ENCODE measurements at places on chromosomes 6 and 20.

- no peak for DNase-seq
Observed at GRCh38 chr6:70700922-70701876, 33.5 kb downstream of the SMAP1 start.

- DNase-seq, result no peak
Observed at GRCh38 chr6:18820725-18821124, 433.6 kb downstream of the RNF144B start.

GRCh38 chr20:20233041-20233514, 134.8 kb upstream of the INSM1 start:
- DNase-seq, result no peak

- DNase-seq, result no peak
Observed at GRCh38 chr6:57048577-57048976, 2.1 kb downstream of the KIAA1586 start.

GRCh38 chr20:59748619-59749191, 144.4 kb downstream of the PHACTR3 start:
- DNase-seq, result no peak

- DNase-seq, result no peak
Observed at GRCh38 chr6:105363100-105363754, 39.7 kb downstream of the PREP start.

GRCh38 chr6:151440930-151441329, 11.0 kb downstream of the RMND1 start:
- no peak for DNase-seq

- no peak for DNase-seq
Observed at GRCh38 chr6:155120034-155120433, 124.9 kb downstream of the TIAM2 start.

GRCh38 chr6:131070061-131070460, 7.0 kb upstream of the EPB41L2 start:
- no peak for DNase-seq

DNA sequence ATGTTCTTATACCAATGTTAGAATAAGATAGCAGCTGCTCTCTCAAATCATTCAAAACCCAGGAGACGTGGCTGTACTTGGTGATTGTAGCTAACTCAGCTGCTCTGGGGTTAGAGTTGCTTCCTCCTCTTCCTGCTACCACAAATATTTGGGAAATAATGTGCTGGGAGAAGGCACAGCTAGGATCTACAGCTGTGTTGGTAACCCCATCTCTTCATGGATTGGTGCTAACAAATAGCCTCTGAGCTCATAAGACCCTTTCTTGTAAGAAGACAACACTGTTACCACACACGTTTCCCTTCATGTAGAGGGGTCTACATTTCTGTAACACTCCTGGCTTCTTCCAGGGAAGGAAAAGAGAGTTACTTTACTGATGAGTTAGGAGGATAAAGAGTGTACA, 911.0 kb upstream of the CITED2 start:
- DNase-seq, result no peak

DNA sequence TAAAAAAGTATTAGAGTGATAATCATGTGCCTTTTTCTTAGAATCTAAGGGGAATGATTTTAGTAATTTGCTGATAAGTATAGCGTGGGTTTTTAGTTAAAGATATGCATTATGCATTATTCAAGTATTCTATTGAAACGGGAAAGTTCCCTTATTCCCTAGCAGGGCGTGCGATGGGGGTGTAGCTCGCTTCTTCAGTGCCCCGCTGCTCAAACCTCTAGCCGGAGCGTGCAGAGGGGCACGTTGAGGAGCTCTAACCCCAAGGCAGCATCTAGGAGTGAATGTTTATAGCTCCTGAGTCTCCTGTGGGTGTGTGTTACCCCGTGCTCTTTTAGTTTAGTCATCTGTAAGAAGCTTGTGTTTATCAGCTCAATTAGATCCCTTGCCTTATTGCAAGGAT, 1339.5 kb upstream of the MAP3K7 start:
- no peak for DNase-seq

DNA sequence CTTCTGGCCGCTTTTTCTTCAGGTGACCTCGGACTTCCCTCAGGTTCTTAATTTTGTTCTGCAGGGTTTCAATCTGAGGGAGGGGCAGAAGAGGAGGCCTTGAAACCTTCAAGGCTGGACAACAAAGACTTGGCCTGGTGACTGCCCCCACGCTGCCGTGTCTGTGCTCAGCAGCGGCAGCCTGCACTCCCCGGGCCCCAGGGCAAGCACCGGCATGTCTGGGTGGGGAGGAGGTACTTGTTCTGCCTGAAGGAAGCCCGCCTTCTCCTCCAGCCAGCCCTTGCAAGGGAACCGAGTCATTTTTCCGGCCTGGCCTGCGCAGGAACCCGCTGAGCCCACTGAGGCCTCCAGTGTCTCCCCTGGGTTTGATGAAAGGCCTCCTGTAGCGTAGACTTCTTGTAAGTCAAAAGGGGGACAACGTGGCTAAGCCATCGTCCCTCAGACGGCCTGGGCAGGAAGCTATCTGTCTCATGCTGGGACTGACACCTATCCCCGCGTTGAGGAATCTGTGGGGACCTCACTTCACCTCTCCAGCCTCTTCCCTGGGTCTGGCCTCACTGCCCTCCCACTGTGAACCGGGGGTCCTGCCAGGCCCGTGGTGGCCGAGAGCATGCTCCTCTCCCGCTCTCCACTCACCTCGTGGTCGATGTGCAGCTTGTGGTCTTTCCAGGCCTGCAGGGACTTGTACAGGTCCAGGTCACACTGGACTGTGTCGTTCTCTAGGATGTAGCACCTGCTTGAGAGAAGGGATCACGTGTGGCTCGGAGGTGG, 119.9 kb downstream of the SULF2 start:
- no peak for DNase-seq

- no peak for DNase-seq
Observed at GRCh38 chr6:168683621-168684020, 242.6 kb downstream of the SMOC2 start.

DNA sequence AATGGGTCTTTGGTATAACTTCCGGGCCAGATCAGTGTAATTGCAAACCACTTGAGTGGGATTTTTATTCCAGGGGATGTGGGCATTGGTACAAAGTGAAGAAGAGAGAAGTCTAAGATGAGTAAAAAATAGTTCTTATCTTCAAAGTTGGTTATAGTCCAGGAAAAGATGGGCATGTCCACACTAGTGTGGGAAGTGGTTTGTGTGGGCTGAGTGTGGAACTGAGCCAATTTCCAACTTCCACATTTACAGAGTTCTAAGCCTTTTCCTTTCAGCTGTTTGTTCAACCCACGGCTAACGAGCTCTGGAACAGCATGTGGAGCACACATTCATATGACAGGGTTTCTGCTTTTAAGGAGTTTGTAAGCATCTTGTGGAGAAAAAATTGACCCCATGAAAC, 72.3 kb upstream of the IFNGR1 start:
- no peak for DNase-seq

DNA sequence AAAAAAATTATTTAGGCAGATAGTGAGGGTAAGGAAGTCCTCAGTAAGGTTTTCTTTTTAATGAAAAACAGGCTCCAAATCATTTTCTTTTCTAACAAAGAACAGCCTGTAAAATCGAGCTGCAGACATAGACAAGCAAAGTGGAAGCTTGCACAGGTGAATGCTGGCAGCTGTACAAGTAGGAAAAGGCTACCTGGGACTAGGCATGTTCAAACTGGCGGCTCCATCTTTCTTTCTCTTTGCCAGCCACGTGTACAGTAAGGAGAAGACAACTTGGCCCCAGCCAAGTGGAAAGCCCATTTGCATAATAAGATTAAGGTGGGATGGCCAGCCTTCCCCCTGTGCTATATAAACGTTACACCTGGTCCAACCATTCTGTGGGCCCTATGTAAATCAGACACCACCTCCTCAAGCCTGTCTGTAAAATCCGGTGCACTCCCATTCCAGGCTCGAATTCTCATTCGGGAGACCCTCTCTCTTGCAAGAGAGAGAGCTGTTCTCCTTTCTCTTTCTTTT, 27.0 kb upstream of the SLC2A12 start:
- no peak for DNase-seq

DNA sequence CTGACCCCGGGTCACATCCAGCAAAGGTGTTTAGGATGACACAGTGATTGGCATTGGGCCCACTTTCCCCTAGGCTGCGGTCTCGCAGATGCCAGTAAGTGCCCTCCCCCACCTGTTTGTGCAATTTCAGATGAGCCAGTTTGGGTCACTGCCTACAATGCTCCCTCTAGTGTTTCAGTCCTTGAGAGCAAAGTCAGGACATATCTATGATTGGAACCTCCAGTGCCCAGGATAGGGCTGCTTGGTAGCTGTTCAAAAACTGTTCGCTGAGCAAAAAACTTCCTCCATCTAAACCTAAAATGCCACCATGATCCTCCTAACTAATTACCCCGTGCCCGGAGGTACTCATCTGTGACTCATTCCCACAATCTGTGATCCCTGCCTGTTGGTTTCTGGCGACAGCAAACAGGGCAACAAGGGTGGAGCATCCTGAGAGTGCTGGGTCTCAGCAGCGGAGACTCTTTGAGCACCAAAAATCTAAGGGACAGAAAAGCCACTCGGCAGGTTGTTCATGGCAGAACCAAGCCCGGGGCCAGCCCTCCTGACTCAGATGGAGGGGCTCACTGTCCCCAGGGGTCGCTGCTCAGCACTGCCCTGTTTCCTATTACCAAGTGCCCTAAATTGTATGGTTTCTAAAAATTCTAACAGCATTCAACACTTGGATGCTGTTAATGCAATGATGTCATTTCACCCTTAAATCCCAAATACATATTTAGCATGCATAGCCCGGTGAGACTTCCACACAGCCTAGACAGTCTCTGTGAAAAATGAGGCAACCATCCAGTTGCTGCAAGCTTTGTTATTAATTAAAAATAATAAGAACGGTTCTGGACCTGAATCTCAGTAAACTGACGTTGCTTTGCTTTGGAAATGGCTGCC, 5.0 kb downstream of the VSX1 start:
- no peak for DNase-seq

- DNase-seq, result no peak
Observed at GRCh38 chr6:159450815-159451465, 242.1 kb downstream of the SOD2 start.

DNA sequence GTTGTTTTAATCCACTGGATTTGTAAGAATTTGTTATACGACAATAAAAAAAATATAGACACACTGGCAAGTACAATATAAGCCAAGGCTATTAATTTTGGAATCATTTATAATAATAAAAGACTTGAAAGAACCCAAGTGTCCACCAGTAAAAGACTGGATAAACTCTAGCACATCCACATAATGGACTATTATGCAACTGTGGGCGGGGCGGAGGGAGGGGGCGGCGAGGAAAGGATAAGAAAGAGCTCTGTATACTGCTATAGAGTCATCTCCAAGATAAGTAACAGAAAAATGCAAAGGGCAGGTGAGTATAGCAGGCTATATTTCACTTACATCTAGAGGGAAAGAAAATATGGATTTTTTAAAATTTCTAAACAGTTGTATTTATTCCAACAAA, 123.3 kb downstream of the TBC1D32 start:
- DNase-seq, result no peak

GRCh38 chr6:21556968-21557721, 36.4 kb upstream of the SOX4 start:
- no peak for DNase-seq

GRCh38 chr20:8161264-8162071, 29.4 kb downstream of the PLCB1 start:
- DNase-seq, result no peak

DNA sequence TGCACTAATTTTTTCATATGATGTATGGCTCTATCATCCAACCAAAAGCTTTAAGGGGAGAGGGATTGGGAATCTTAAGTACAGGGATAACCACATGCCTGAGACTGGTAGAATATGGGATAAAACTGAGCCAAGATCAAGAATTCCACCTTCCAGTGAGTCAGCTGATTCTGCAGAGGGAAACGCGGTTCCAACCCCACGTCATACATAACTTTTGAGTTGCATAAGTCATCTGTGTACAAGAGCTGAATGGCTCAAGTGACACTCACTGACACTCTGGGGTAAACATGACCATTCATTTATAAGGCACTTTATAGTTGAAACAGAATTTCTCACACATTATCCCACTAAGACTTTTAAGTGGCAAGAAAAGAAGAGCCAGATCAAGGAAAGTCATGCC, 16.4 kb downstream of the TRIM27 start:
- DNase-seq, result no peak

GRCh38 chr6:139010674-139011073, 17.9 kb upstream of the ABRACL start:
- DNase-seq, result no peak

DNA sequence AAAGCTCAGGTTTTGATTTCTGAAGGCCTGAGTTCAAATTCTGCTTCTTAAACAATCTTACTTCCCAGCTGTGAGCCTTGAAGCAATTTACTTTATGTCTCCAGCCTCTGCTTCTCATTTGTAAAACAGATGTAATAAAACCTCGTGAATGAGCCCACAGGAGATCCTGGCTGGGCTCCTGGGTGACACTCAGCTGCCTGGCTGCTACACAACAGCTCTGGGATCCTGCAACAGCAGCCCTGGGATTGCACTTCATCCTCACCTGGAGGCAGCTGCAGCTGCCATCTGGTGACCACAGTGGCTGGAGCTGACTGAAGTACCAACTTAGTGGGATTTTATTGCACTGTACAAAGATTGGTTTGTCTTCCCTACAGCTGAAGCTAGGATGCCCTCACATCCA, 98.6 kb downstream of the NDUFAF5 start:
- DNase-seq, result no peak

GRCh38 chr20:9457136-9457535, 57.3 kb upstream of the LAMP5 start:
- DNase-seq, result no peak

DNA sequence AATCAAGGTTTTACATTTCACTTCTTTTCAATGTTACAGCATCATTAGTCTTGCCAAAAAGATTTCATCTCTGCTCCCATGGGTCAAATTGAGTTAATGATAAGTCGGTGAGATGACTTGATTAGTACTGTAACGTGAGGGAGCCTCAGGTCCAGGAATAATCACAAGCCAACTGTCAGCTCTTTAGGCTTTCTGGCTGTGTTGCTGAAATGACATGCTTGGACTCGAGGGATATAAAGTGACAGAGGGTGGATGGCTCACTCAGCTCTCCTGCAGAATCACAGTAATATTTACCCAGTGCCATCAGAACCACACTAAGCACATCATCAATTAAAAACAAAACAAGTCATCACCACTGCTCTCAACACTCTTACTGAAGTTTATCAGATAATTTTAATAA, 196.2 kb upstream of the THEMIS start:
- no peak for DNase-seq

DNA sequence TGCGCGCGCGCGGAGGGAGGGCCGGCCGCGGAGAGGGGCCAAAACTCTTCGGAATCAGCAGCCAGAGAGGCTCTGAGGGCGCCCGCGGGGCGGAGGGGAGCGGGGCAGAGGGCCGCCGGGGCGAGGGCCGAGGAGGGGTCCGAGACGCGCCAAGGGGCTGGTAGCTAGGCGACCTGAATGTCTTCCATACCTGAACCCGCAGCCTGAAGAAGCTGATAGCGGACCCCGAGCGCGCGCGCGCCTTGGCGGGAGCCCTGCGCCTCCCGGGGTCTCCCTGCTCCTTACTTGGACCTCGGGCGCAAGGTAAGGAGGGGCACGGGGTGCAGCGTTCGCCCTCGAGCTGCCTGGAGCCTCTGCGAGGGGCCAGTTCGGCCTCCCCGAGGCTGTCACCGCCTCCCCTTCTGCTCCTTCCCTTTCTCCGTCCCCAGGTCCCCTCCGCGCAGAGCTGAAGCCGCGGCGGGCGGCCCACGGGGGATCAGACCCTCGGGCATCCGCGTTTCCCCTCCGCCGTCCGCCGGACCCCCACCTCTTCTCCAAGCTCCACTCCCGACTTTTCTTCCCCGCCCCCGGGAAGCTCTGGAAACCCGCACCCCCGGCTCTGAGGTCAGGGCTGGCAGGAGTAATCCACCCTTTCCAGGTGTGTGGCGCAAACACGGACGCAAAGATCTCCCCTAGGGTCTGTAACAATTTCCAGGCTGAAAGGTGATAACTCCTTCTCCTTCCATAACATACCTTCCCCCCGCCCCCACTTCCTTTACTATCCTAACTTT, 13.1 kb upstream of the DEK start:
- DNase-seq, result no peak

Data from stimulated activated CD8-positive, alpha-beta memory T cell treated with anti-CD3 and anti-CD28 coated beads, Interleukin-2, amount 100 ng/mL, for 48 hours (primary cell).